ENCODE measurements at places on chromosomes 6 and 20. TPM values are rescaled to one million over a fixed set of nuclear protein-coding genes. Genes with fewer than 3 reads are reported as not detected.

EIF2S2 gene
- 29.1 TPM for total RNA-seq

DNAH8 gene
- not detected for total RNA-seq

LAMA2 gene
- total RNA-seq = 145 TPM

DNA sequence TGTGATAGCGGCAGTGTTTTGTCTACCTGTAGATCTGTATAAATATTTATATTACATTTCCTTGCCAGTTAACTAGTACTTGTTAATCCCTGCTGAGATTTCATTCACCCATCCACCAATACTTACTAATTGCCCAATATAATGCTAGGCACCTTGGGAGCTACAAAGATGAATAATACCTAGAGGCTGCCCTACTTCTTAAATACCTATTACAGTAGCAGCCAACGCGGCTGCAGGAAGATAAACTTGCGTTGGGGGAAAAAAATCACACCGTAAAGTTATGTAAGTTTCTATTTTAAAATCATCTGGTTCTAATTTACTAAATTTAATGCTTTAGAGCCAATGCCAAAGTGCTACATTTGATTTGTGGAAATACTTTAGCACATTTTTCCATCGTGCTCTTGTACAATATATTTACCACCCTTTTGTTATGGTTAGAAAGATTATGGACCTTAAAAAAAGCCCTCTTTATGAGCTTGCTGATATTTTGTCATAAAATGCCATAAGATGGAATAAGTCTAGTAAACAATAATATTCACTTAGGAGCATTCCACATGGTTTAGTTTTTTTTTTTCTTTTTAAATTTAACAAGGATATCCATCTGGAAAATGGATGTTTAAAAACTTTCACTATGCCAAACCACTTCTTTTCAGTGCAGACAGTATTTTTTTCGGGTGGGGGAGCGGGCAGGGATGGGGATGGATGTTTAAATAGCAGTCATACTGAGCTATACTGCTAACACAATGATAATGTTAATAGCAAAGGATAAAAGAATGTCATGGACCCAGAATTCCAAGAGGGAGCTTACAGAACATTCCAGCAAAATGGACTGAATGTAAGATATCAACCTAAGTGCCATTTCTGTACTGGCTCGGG, 13.2 kb upstream of the NEDD9 start:
- H3K36me3 ChIP-seq = no peaks in the 10 kb centered on the region
- no peak overlapping the region for H3K27ac ChIP-seq
- no peak overlapping the region for H3K4me3 ChIP-seq
- H3K4me1 ChIP-seq = peaks cover 8% of the 10 kb centered on the region

DNA sequence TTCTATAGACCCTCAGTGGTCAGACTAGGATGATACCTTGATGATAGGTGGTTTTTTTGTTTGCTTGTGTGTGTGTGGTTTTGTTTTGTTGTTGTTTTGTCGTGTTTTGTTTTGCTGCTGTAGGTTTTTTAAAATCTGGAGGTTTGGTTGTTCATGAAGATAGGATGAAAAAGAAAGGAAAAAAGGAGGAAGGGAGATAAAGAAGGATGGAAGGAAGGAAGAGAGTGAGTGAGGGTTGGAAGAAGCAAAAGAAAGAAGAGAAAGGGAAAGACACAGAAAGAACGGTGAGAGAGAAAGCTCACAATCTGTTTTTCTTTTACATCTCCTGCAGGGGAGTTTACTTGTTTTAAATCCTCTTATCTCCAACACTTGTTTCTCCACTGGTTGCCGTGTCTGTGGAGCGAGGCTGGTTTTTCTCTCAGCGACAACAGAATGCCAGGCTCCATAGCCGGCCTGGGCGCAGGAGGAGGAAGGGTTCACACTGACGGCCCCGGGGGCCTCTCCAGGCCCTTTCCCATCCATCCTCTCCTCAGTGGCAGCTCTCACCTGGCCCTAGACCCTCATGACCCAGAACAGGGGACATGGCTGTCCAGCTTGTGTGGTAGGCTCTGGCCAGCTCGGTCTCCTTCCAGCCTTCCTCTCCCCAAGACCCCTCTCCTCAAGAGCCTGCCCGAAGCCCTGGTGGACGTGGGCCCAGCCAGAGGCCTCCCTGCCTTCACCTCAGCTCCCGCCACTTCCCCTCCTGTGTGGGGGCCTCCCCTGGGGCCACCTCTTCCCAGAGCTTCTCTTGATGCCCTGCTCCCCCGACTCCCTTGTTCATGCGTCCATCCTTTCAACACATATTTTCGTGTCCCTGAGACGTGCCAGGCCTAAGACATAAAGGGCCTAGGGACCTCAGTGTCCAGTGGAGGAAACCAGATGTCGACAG, 168.4 kb downstream of the VEGFA start:
- no peak for DNase-seq
- no peaks in the 10 kb centered on the region for H3K4me1 ChIP-seq
- H3K27ac ChIP-seq = no peak overlapping the region
- no peaks in the 10 kb centered on the region for H3K27me3 ChIP-seq

DNA sequence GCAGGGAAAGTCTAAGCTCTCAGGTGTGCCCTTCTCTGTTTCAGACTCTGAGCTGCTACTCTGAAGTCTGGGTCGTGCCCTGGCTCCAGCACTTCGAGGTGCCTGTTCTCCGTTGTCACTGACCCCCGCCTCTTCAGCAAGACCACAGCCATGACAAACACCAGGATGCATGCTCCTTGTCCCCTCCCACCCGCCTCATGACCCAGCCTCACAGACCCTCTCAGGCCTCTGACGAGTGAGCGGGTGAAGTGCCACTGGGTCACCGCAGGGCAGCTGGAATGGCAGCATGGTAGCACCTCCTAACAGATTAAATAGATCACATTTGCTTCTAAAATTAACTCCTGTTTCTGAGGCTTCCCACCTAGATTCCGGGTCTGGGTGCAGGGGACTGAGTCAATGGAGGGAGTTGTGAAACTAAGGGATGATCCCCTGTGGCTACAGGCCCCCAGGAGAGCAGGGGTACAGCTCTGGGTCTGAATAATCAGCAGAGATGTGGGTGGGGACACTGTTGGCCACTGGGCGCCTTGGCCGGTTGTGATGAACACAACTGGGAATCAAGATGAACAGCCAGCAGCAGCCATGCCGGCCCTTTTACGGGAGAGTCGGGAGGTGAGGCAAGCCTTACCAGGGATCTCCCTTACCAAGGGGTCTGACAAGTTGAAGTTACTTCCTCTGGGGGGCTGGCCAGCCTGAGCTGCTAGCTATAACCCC, 10.7 kb downstream of the CST7 start:
- no peak for DNase-seq
- H3K4me1 ChIP-seq = no peaks in the 10 kb centered on the region
- no peak overlapping the region for H3K27ac ChIP-seq
- no peaks in the 10 kb centered on the region for H3K36me3 ChIP-seq
- no peak overlapping the region for H3K4me3 ChIP-seq

DNA sequence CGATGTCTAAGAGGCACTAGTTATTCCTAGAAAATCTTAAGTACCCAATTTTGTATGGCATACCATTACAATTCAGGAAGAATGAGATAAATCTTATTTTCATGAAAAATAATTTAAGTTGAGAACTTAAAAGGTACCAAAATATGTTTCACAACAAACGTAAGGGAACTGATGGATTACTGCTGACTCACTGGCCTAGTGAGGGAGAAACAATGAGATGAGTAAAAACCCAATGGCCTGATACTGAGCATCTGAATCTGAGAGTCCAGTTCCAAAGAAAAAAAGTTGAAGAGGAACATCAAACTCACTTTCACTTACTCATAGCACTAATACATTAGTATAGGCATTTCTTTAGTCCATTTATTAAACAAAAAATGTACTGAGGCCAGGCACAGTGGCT, 56.0 kb downstream of the MDN1 start:
- H3K4me3 ChIP-seq = no peak overlapping the region
- no peak overlapping the region for H3K27ac ChIP-seq
- H3K36me3 ChIP-seq = no peaks in the 10 kb centered on the region
- H3K27me3 ChIP-seq = no peaks in the 10 kb centered on the region

- no peaks in the 10 kb centered on the region for H3K36me3 ChIP-seq
- H3K4me1 ChIP-seq = no peaks in the 10 kb centered on the region
- no peak overlapping the region for H3K4me3 ChIP-seq
- DNase-seq = no peak
These were observed 748.6 kb upstream of the HS3ST5 start for GRCh38 chr6:115091461-115091860.

- H3K27ac ChIP-seq = no peak overlapping the region
- DNase-seq = no peak
- no peaks in the 10 kb centered on the region for H3K27me3 ChIP-seq
- no peaks in the 10 kb centered on the region for H3K36me3 ChIP-seq
- no peaks in the 10 kb centered on the region for H3K4me1 ChIP-seq
These were observed 351.6 kb upstream of the NOX3 start for GRCh38 chr6:155807243-155807642.

DNA sequence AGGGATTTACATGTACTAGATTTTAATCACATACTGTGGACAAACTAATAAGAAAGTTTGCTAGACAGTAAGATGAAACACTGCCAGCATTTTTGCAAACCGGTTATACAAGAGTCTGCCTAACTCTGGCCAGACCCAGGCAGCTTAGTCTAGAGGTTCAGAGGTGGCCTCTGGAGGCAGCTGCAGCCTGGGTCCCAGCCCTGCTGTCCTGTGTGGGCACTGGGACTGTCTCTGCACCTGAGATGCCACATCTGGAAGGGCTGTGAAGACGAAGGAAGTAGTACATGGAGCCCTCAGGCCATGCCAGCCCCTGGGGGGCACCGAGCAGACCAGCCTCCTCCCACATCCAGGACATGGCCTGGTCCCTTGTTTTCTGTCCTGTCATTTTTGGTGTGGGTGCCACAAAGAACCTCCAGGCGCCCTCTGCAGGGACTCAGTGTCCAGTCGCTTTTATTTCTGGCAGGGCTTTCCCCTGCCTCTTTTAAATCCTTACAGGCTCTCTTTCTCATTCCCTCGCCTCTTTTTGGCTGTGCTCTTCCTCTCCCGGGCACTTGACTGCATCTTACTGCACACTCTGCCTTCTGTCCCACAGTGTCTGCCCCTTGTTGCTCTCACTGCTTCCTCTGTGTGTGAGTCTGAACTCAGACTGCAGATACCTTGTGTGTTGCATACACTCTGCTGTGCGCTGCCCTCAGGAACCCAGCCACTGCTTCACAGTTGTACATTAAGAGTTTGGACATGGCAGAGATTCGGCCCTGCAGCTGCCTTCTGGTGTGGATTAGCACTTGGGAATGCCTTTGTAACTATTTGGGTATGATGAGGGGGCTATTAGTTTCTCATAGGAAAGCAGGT, 216.7 kb downstream of the ZDHHC14 start:
- H3K27ac ChIP-seq = no peak overlapping the region
- H3K36me3 ChIP-seq = no peaks in the 10 kb centered on the region
- no peak for DNase-seq
- H3K4me1 ChIP-seq = no peaks in the 10 kb centered on the region
- H3K4me3 ChIP-seq = no peak overlapping the region

GRCh38 chr20:31894980-31895675, 24.7 kb downstream of the TTLL9 start:
- no peaks in the 10 kb centered on the region for H3K36me3 ChIP-seq
- H3K27ac ChIP-seq = no peak overlapping the region
- H3K27me3 ChIP-seq = no peaks in the 10 kb centered on the region
- H3K4me3 ChIP-seq = no peak overlapping the region
- H3K4me1 ChIP-seq = no peaks in the 10 kb centered on the region

GRCh38 chr6:145609521-145609920, 125.8 kb downstream of the EPM2A start:
- no peaks in the 10 kb centered on the region for H3K27me3 ChIP-seq
- no peaks in the 10 kb centered on the region for H3K4me1 ChIP-seq
- no peak overlapping the region for H3K27ac ChIP-seq
- no peak overlapping the region for H3K4me3 ChIP-seq
- H3K36me3 ChIP-seq = no peaks in the 10 kb centered on the region
- no peak for DNase-seq
